ENCODE measurements at places on chromosomes 1 and 21.
A peak's percentile ranks its signal among the peaks of the same experiment; 100 is the strongest.

- no peak for DNase-seq
Observed at GRCh38 chr1:237012361-237012760, 8.1 kb upstream of the MT1HL1 start.

DNA sequence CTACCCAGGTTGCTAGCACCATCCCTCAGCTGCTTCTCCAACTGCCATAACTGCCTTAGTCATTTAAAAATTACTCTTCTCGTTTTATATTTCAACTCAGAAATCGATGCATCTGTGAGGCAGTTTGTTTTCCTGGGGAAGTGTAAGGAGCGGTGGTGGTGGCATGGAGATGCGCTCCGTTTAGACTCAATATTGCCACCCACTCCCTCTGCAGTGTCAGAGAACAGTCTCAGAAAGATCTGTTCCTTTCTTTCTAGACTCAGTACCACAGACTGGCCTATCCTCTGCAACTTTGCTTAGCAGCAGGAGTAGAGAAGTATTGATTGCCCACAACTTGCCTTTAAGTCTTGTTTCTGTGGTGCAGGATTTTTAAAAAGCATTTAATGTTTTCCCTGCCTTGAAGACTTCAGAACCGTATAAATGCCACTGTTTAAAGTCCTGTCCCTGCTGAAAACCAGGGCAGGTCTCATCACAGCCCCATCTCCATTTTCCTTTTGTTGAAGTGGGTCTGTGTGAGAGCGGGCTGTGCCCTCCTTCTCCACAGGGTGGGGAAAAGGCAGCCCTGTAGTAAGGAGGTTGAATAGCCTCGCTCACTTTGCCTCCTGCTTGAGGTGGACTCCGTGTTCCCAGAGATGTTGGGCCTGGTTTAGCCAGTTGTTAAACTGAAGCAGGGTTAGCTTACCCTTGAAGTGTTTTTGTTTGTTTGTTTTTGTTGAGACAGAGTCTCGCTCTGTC, 105.2 kb downstream of the NFIA start:
- no peak for DNase-seq

DNA sequence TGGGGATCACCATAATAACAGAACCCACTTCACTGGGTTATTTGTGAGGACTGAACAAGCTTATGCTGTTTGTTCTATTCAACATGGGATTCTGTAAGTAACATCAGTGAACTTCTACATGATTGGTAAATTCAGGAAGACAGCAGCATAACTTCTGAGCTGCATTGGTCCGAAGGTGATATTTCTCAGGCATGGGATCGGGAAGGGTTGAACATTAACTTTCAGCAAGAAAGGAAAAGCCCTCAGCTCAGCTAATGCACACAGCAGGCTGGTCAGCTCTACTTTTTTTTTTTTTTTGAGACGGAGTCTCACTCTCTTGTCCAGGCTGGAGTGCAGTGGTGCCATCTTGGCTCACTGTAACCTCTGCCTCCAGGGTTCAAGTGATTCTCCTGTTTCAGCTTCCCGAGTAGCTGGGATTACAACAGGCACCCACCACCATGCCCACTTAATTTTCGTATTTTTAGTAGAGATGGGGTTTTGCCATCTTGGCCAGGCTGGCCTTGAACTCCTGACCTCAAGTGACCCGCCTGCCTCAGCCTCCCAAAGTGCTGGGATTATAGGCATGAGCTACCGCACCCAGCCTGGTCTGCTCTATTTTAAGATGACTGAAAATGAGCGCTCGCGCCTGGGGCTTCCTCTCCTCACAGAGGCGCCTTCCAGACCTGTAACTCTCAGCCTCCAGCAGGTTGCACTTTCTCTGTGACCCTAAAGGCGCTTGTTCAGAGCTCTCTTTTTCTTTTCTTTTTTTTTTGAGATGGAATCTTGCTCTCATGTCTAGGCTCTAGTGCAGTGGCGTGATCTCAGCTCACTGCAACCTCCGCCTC, 42.2 kb downstream of the ECE1 start:
- no peak for DNase-seq

DNA sequence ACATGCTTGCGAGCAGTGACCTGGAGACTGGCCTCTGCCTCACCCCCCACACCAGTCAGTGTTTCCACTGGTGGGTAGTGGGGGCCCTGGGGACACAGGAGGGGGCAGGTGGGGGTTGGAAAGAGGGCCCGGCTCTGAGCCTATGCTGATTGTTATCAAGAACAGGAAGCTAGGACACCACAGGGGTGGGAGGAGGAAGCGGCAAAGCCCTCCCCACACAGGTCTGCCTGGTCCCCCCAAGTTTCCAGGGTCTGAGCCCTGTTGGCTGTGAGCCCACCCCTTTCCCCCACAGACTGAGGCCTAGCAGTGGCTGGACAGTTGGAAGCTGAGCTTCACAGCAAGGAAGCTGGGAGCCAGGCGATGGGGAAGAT, 1.6 kb upstream of the PTPN7 start:
- DNase-seq: peak; percentile 33

- DNase-seq: no peak
Observed at GRCh38 chr21:43956670-43957035, 55.5 kb upstream of the TRAPPC10 start.

DNA sequence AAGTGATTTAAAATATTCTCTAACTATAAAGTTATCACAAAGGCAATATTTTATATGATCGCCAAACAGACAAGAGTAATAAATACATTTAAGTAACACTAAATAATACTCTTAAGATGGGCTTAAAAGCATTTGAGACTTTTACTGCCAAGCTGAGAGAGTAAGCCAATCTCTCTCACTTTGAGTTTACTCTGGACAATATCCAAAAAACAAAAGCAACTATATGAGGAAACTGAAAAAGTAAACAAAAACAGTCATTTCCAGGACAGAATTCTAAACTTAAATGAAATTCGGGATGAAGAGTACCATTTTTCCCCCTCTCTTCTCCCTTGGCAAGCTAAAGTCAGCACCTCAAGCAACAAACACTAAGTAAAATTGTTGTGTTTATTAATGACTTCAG, 173.2 kb downstream of the COP1 start:
- DNase-seq: no peak

GRCh38 chr1:202221911-202222909, 28.6 kb downstream of the LGR6 start:
- no peak for DNase-seq

GRCh38 chr1:220879509-220880361, 492 bp downstream of the HLX start:
- no peak for DNase-seq

DNA sequence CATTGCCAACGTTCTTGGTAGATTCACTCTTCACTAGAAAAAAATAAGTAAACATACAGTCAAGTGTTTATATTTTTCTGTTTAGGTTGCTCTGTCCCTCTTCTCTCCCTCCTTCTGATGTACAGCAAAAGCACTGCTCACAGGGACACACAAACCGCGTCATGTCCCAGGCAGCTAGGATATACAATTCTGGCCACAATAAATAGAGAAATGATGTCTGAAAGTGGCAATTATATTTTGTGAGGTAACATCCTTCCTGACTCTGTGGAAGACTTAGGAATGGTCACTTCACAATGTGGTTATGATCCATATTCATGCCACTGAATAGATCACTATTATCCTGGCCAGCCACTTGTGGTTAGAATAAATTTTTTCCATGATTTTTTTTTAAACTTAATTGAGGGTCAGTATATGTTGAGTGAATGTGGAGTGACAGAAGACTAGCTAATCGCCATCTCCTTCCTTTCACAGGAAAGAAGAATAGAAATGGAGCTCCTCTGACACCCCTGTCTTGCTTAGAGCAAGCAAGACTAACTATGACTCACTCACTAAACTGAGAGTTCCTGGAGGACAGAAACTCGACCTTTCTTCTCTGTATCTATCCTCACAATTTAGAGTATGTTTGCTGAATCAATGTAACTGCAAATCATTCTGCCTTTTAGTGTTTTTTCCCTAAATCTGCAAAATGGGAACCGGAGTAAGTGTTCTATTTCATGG, 54.0 kb downstream of the ZNHIT6 start:
- DNase-seq: no peak

- no peak for DNase-seq
Observed at GRCh38 chr1:115454837-115455511, 116.9 kb upstream of the NGF start.

- no peak for DNase-seq
Observed at GRCh38 chr1:89286549-89287180, 14.0 kb upstream of the GBP5 start.

GRCh38 chr1:2501041-2501819, 25.1 kb downstream of the PLCH2 start:
- no peak for DNase-seq

DNA sequence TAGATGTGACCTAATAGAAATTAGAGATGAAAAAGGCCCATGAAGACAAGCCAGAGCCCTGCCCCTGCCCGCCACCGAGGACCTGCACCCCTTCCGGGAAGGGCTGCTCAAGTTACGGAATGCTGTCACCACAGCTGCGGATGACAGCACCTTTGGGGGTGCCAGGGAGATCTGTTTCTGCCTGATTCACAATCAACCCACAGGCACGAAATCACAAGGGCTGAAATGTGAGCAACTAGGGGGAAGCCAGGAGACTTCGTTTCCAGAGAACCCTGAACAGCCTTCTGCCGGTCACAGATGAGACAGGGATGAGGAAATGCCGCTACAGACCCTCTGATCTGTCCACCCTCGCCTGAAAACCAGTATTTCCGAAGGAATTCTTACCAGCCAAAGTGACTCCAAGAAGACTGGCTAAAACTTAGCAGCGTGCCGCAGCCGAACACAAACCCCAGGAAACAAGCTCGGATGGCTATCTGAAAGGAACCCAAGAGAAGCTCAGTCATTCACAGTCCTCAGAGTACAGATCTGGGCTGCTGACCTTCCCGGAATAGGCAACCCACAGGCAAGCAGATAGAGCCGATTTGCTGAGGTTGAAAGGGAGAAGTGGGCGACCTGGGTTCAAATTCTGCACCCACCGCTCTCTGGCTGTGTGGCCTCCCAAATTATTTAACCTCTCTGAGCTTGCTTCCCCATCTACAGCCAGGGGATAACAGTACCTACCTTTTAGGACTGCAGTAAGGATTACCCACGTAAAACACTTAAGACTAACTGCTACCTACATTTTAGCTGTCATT, 1.1 kb downstream of the ICMT start:
- DNase-seq: no peak

DNA sequence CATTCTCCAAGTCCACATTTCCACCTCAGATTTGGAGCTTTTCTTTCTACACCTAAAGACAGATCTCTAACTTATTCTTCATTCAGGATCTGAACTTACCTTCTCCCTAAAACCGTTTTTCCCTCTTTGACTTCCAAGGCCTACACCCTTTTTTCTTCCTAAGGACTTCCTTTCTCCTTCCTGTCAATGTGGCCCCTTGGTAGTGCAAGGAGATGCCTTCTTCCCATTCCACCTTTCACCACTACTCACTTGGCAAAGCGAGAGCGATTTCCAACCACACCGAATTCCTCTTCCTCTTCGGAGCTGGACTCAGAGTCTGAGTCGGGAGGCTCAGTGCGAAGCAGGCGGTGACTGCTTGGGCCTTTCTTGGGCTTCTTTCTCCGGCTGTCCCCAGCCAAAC, 1.3 kb downstream of the EFCAB14 start:
- DNase-seq: no peak

DNA sequence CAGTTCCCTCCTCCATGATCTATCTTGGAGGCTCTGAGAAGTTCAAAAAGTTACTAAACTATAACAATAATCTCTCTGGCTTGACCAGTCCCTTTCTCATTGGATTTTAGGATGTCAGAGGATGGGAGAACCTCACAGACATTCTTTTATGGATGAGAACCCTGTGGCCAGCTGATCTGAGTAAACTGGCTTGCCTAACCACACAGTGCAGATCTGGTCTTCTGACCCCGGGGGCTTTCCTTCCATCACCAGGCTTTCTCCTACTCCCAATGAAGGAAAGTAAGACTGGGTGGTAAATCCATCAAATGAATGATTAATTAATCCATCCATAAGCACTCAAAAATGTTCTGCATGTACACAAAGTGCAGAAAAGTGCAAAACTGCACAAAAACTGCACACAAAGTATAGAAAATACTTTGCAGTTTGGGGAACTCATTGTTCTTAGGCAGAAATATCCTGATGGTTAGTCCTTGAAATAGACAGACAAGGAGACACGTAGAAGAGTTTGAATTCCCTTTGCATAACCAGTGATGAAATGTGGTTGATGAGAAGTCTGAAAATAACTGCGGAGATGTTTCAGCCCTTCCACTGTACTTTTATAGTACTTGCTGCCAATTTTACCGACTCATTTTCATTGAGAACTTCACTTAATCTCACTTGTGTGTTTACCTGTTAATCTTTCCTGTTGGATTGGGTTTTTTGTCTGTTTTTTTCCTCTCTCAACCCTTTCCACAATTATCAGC, 2.5 kb upstream of the F3 start:
- no peak for DNase-seq

DNA sequence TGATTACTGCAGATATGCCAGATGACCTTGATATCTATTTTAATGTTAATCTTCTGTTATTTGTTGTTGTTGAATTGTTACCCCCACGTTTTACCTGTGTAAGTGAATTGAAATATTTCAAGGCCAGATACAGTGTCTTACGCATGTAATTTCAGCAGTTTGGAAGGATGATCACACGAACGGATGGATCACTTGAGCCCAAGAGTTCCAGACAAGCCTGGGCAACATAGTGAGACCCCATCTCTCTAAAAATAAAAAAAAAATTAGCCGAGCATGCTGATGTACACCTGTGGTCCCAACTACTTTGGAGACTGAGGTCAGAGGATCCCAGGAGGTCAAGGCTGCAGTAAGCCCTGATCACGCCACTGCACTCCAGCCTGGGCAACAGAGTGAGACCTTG, 32.2 kb downstream of the SDCCAG8 start:
- no peak for DNase-seq

GRCh38 chr1:147608596-147608995, 61.7 kb downstream of the ACP6 start:
- no peak for DNase-seq

- DNase-seq: no peak
Observed at GRCh38 chr1:177960939-177961622, 8.8 kb downstream of the SEC16B start.

- no peak for DNase-seq
Observed at GRCh38 chr1:230270559-230271281, 155.4 kb downstream of the PGBD5 start.

DNA sequence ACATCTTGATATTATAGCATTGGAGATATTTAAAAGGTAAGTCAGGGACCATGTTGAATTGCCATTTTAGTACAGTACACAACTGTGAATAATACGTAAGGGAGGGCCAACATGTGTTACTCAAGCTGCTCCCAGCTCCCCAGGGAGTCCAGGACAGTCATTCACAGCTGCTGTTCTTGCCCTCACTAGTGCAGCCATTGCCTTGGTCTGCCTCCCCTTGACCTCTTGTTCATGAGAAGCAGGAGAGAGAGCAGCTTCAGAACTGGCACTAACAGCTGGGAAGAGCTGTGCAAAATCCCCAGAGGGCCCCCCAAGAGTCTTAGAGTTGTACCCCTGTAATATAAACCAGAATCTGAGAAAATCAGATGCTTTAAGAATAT, 16.4 kb downstream of the TCEANC2 start:
- DNase-seq: no peak

GRCh38 chr1:115837740-115838421, 3.0 kb downstream of the NHLH2 start:
- no peak for DNase-seq

DNA sequence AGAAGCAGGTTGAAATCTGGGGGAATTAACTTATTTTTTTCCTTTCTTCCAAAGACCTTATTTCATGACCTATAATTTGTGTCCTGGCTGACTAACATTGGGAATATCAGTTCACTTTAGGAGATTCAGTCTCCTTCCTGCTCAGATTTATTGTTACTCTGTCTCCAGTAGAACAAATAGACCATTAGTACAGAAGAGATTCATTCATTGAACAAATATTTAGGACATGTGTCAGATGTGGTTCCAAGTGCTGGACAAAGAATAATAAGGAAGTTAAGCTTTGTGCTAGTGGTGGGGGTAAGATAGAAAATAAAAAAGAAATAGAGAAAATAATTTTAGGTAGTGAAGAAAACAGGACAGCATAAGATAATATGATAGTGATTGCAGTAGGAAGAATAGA, 20.3 kb downstream of the ZMYM4 start:
- no peak for DNase-seq

All from activated CD4-positive, alpha-beta T cell treated with anti-CD3 and anti-CD28 coated beads for 1 hour (primary cell).